ENCODE measurements at places on chromosomes 5 and 9.

DNA sequence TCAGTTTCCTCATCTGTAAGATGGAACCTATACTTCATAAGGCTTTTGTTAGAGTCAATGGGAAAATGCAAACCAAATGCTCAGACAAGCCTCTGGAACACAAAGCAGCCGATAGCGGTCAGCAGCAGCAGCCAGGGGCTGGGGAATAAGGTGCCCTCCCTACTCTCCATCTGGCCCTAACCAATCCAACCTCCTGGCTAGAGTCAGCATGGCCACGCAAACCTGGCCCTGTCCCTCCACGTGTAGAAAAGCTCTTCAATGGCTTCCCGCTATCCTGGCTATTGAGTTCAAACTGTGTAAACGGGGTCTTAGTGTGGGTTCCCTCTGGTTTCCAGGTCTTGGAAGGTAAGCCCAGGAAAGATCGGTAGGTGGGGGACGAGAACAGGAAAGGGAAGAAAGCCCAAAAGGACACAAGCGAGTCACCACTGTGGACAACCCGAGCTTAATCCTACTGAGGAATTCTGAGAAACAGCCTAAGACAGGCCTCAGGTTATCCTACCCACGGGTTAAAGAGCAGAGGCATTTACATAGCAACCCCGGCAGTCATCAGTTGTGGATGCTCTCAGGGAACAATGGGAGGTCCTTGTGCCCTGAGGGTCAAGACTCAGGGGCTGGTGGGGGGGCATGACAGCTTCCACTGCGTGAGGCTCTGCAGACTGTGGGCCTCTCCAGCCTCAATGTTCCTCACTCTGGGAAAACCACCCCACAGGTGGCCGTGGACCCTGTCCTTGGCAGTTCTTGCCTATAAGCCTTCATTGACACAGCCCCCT lies 30.9 kb downstream of the FABP6 start:
- no peak for DNase-seq

- no peak for DNase-seq
These were observed 28.8 kb downstream of the C5 start for GRCh38 chr9:121021301-121021700.

DNA sequence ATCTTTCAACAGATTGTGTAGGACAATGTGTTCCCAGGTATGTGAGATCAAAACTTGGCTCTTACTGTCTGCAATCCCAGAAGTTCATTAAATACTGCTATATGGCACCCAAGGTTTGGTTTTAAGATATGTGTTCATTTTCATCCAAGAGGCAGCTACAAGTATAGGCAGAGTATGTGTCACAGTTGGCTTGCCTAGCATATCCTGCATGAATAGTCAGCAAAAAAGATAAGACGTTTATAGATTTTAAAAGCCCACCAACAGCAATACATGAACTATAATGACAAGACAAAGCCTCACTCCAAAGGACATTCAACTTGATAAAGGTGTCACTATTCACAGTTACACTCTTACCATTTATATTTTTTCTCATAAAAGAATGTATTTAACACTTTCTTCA lies 99.1 kb downstream of the BNC2 start:
- DNase-seq, result no peak

- no peak for DNase-seq
These were observed 92.6 kb downstream of the TLE4 start for GRCh38 chr9:79664375-79664831.

- DNase-seq, result no peak
These were observed 9.7 kb downstream of the LIFR start for GRCh38 chr5:38546691-38547146.

DNA sequence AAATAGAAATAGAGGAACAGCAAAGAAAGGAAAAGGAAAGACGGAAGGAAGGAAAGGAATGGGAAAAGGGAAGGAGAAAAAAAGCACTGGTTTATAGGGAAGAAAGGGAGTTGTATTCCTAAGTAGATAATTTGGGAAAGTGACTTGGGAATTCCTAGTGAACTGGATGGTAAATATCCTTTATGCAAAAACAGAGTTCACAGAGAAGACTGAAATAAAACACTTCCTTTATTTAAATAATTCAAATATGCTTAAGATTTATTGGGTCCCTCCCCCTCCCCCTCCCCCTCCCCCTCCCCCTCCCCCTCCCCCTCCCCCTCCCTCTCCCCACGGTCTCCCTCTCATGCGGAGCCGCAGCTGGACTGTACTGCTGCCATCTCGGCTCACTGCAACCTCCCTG lies 69.4 kb downstream of the PJA2 start:
- DNase-seq, result no peak

DNA sequence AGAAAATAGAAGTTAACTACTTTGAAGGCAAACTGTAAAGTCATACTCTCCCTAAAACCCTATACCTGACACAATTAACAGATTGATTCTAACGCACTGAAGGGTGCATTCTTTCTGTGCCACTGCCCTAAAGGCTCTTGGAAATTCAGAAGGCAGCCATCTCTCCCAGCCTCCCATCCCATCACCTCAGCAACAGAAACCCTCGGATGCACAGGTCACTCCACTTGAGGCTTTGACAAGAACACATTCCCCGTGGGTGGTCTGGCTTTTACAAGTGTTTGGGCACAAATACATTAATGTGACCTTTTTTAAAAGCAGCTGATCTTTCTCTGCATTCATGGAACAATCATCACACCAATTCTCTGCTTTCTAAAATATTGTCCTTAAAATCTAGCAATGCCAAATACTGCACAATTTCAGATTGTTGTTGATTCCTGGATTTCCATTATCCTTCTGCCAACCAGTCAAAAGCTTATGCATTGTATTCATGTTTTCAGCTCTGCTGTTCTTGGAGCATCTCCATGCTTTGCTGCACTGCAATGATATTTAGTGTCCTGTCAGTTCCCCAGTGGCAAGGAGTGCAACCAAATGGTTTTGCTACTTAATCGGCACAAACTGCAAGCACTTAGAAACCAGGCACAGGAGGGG lies 175.6 kb downstream of the TMEM161B start:
- no peak for DNase-seq

GRCh38 chr9:764105-764524 lies 77.4 kb upstream of the DMRT1 start:
- DNase-seq, result peak; percentile 18

GRCh38 chr5:69528035-69528434 lies 32.0 kb upstream of the GTF2H2C start:
- DNase-seq, result no peak

DNA sequence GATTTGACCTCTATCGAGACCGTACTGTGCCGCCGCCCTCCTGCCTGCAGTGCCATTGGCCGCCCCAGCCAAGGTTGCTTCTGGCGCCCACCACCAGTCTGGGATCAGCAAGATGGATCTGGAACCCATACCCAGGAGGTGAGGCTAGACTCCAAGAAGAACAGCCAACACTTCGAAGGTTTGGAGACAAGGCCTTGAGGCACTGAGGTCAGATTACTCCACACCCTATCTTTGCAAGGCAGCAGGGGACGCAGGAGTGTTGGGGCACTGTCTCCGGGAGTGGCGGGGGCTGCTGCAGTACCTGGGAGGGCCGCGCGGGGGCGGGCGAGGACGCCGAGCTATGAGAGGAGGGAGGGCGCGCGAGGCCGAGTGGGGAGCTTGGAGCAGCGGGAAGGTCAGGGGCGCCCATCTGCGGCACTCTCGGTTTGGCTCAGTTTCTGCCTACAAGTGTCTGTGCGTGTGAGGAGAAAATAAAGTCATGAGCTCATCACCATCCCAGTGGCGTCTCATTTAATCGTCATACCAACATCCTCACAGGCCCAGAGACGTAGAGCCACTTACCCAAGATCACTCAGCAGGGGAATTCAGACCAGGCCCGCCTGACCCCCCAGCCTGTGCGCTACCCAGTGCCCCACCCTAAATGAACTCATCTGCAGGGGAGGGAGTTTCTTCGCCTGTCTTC lies 20.5 kb upstream of the PSD2 start:
- peak; percentile 80 for DNase-seq

GRCh38 chr5:81234299-81234698 lies 1.2 kb downstream of the CKMT2 start:
- no peak for DNase-seq

DNA sequence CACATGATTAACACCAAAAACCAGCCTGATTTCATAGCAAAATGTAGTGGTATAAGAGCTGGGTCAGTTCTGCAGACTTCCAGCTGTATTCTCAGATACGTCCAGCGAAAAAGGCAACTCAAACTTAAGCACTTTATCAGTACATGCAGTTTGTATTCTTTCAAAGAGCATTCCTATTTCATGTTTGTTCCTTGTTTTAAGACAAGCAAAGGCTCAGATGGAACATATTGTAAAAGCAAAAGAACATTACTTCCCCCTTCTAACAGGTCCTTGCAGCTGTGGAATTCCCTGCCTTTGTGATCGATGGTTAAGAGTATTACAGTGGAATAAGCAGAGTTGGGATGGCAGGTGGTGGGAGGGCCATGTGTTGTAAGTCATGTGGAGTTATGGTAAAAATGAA lies 86.3 kb upstream of the GRHPR start:
- DNase-seq, result no peak

DNA sequence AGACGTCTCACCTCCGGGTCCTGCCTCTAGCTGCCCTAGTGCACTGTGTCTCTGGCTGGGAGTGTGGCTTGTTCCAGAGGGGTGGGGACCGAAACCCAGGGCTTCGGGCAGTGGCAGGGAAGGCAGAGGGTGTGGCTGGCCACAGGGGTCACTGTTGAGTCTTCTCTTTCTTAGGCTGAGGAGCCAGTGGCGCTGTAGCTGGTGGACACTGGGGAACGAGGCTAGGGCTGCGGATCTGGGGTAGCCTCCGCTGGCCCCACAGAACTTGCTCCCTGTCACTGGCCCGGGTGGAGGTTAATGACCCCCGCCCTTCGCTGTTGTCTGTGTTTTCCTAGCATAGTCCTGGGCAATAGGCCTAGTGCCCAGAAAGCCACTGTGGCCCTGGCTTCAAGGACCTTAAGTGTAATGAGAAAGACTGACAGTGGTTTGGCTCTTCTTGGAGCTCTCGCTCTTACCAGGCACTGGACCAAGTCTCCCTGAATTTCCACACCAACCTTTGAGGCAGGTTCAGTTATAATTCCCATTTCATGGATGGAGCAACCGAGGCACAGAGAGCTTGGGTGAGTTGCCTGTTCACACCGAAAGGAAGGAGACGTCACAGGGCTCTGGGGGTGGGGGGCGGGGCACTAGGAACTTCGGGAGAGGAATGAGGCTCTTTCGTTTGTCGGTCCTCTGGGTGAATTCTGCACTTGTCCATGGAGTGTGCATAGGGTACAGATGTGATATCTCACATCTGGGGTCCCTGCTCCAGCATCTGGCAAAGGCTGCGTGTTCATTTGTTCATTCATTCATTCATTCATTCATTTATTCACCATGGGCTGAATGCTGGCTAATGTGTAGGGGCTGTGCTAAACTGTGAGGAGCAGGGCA lies 4.8 kb upstream of the IER5L start:
- DNase-seq, result no peak

DNA sequence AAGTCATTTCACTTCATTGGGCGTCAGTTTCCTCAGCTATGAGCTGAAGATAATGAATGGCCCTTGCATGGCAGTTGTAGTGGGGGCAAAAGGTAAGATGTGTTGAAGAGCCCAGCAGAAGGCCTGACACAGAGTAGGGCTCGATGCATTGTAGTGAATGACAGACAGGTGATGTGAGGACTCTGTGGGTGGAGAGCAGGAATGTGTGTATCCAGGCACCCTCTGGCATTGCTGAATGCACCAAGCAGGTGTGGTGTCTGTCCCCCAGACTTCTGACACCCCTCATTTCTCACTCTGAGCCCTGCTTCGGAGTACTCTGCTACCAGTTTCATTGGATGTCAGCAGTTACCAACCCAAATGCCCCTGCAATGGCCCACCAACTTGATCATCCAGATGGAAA lies 22.4 kb downstream of the LHX2 start:
- DNase-seq, result no peak

GRCh38 chr5:124599028-124599973 lies 147.1 kb downstream of the ZNF608 start:
- DNase-seq, result no peak

DNA sequence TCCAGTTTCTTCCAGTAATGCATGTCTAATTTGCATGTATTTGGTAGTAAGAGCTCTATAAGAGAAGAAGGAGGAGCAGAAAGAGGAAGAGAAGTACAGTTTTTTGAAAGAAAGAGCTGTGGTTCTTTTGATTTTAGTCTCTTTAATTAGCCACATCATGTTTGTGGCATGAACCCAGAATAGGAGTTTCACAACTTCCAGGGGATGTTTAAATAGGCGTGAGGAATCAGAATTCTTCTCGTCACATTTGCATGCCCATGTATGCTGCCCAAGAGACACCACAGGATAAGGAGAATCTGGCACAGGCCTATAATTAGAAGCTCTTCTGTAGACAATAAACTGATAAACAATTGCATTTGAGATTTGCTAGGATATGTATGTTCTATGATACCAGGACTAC lies 78.7 kb downstream of the GAS1 start:
- no peak for DNase-seq

GRCh38 chr9:74172874-74173273 lies 324.3 kb upstream of the RORB start:
- DNase-seq, result no peak

DNA sequence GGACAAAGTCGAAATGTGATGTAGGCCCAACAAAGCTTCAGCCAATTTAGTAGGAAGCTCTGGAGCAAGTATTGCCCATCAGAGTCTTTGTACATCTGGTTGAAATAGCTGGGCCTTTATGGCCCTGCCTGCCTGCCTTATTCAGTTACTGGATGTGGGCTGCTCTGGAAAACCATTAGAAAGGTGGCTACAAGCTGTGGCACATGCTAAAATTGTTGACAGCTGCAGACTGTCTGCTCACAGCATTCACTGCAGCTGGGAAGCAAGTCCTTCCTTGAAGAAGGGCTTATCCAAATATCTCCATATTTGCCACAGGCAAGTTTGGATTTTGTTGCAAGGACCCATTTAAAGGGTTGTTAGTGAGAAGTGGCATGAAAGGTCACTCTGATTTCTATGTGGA lies 24.4 kb downstream of the SMIM15 start:
- no peak for DNase-seq

GRCh38 chr9:129081388-129081904 lies 535 bp downstream of the DOLPP1 start:
- no peak for DNase-seq

GRCh38 chr5:15704397-15704947 lies 204.5 kb downstream of the FBXL7 start:
- DNase-seq, result no peak

DNA sequence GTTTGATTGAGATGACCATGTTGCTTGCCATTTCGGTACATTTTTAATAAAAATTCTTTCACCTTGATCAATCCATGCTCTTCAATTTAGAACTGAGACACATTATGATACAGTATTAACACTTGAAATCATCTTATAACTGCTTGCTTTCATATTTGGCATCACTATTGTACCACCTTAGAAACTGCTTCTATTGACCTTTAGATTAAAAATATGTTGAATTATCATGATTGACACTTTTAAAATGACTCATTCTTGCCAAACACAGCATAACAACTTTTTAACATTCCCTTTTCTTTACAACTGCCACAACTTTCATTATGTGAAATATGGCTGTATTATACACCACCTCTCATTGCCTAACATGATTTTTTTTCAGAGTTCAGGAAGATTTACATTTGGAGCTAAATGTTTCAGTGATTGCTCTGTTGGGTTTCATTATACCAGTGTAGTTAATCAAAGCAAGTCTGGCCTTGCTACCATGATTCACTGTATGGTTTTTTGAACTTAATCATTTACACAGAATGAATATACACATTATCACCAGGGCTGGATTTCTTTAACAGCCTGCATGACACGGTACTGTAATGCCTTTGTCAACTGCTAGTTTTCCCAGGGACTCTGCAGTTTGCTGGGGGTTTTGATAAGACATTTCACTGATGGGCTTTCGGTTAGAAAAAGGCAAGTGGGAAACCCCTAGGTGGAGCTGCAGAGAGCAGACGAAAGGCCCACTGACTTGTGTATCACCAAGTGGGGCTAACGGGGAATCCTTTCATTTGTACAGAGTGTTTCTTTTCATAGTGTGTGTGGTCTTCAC lies 93.6 kb upstream of the TLE4 start:
- no peak for DNase-seq

GRCh38 chr5:168302785-168303184 lies 11.3 kb downstream of the WWC1 start:
- no peak for DNase-seq
